HFF-Myc (cell line): ENCODE measurements at places on chromosomes 1 and 21.
A peak's percentile ranks its signal among the peaks of the same experiment; 100 is the strongest.

- DNase-seq, result no peak
Measured at GRCh38 chr1:73860421-73860950, 337.5 kb downstream of the LRRIQ3 start.

DNA sequence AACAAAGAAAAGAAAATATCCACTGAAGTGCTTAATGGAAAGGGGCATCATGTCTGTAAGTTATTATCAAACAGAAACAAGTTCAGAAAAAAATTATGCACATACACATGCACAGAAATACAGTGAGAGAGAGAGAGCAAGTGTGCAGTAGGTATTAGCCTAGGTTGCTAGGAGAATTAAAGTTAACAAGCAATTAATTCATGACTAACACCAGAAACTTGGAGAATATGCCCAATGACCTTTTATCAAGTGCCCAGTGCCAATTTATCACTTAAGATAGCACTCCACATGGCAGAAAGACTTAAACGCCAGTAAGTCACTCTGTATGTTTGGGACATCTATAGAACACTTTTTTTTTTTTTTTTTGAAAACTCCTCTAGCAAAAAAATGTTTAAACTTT, 56.2 kb upstream of the SLC16A1 start:
- DNase-seq, result no peak

- DNase-seq, result no peak
Measured at GRCh38 chr21:34810786-34811185, 142.0 kb downstream of the CLIC6 start.

DNA sequence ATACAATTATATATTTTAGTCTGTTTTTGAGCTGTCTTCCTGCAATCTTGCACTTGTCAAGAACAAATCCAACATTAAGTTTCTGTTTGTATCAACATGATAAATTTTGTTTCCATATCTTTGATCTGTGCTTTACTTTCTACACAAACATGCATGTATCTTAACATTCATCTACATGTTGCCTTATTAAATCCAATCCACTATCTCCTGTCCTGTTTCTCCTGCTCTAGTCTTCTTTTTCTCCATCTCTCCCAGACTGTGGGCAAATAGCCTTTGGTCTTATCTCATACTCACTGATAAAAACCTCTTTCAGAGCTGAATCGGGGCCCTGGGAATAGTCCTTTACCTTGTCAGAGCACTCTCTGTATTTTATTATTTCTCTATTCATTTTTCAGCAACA, 101.3 kb downstream of the PLPPR4 start:
- DNase-seq, result no peak

DNA sequence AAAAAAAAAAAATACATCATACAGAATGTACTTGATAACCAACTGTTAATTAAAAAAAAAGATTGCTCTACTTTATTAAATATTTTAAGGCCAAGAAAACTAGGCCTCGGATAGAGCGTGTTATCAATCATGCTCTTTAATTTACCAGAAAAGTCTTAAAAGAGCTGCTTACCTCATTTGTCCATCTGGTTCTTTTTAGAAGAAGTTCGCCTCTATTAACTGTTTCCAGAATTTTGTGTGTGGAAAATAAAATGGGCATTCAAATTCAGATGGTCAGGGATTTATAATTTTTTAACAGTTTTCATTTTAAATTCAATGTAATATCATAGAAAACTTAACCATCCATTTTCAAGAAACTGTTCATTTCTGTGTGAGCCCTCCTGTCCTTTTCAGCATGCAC, 53.8 kb downstream of the KCNK1 start:
- DNase-seq, result no peak

DNA sequence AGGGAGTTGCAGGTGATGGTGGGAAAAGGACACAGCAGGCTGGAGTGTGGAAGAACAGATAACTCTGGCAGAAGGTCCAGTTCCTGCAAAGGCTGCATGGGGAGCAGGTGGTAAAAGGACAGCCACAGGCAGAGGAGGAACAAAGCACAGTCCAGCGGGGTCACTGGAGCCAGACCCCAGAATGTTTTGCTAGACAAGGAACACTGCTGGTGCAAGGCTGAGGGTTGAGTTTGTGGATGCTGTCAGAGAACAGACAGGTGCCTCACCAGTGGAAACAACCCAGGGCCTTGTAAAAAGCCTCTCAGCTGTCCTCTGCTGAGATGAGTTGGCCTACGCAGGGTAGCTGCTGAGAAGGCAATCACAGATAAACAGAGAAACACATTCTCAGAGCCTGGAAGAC, 101.7 kb downstream of the SSBP3 start:
- no peak for DNase-seq

DNA sequence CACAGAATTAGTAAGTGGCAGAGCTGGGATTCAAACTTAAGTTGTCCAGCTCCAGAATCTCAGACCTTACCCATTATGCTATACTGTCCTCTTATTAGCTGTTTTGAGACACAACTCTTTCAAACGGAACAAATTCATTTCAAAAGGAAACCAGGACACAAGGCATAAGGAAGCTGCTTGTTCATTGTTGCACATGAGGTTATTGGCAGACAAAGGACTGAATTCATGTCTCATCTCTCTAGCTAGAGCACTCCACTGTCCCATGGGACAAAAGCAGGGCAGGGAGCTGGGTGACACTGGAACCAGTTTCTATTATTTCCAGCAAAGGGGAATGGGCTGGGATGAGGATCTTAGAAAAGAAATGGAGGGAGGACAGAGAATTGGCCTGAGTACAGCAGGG, 26.4 kb downstream of the CHI3L2 start:
- no peak for DNase-seq

GRCh38 chr1:84236256-84236655, 65.3 kb upstream of the SAMD13 start:
- no peak for DNase-seq

- no peak for DNase-seq
Measured at GRCh38 chr1:6674771-6675170, 26.8 kb downstream of the DNAJC11 start.

DNA sequence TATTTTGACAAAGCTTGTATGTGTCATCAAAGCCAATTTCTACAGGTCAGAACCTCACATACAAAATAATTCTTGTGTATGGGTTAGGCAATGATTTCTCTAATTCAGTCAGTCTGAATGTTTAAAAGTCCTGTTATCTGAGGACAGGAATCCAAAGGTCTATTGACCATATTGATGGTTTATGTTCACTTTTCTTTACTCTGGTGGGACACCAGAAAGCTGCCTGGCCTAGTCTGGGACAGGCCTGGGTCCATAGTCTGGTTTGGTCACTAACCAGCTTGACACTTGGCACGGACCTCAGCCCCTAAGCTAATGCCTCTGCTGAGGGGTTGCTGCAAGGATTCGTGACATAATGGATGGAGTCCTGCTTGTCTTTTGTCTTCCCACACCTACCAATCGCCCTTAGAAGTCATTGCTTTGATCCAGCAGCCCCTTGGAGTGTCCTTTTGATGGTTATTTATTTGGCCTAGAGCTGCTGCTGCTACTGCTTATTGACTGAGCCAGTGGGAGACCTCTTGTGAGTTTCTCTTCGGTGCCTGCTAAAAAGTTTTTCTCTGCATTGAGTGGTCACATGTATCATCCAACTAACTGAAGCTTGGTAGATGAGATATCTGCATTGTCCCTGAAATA, 15.7 kb downstream of the IFNAR2 start:
- DNase-seq, result no peak

GRCh38 chr1:233389169-233389568, 61.6 kb downstream of the MAP3K21 start:
- no peak for DNase-seq

- DNase-seq, result no peak
Measured at GRCh38 chr1:82562448-82562847, 761.7 kb downstream of the ADGRL2 start.

DNA sequence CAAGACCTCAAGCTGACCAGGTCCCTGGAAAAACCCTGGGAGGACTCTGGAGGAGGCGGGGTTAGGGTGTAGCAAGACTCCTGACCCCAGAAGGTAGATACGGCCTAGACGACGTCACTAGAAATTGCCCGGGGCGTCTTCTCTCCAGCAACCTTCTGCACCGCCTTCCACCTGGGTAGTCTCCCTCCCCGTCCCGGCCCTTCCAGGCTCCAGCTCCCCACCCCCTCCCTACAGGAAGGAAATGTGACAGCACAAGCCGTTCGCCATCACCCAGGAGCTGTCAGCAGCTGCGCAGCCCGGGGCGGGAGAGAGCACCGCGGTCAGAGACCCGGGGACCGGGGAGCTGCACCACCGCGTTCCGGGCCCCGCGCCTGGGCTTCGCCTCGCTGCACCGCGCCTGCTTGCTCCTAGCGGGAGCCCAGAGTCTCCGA, 20.0 kb downstream of the SERTAD4 start:
- no peak for DNase-seq

DNA sequence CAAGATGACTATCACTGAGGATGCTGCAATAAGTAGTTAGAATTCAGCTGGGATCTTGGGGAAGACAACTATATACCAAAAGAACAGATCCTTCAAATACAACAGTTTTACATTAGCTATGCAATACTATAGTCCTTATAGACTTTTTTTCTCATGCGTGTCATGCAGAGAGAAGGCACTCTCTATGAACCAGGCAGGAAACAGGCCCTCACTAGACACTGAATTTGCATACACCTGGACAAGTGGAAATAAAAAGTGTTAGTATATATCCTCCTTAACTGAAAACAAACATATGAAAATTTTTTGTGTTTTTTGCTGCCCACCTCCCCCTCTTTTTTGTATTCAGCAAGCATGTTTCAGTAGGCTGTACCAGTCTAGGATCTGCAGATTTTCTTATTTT, 29.9 kb downstream of the TMCO1 start:
- DNase-seq, result no peak

DNA sequence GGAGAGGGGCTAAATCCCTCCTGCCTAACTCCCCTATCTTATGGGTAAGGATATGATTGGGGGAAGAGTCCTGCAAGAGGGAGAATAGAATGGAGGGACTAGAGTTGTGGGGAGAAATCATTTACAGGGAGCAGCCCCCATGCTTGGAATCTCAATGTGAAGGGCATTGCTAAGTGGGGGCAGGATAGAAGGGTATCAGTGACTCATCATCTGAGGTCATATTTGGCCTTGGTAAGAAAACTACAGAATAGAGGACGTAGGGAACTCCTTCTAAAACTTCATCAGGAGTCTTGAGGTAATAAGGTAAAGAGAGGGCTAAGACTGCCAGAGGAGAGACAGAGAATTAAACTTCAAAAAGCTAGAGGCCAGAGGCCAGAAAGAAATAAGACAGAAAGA, 487 bp downstream of the HJV start:
- DNase-seq, result no peak

- peak; percentile 39 for DNase-seq
Measured at GRCh38 chr1:54070171-54070837, 16.9 kb downstream of the TCEANC2 start.

DNA sequence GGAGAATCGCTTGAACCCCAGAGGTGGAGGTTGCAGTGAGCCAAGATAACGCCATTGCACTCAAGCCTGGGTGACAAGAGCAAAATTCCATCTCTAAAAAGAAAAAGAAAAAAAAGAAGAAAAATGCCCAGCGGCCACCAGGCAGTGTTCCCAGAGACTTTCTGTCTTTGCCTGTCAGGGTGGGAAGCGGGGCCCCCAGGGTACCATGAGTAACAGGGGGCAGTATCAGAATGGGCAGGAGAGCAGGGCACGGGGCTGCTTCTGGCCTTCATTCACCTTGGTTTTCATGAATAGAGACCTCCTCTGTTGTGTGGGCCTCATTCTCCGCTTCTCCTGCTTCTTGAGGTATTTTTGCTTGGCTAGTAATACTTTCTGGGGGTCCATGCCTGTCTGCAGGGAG, 20.4 kb downstream of the SLC26A9 start:
- no peak for DNase-seq

DNA sequence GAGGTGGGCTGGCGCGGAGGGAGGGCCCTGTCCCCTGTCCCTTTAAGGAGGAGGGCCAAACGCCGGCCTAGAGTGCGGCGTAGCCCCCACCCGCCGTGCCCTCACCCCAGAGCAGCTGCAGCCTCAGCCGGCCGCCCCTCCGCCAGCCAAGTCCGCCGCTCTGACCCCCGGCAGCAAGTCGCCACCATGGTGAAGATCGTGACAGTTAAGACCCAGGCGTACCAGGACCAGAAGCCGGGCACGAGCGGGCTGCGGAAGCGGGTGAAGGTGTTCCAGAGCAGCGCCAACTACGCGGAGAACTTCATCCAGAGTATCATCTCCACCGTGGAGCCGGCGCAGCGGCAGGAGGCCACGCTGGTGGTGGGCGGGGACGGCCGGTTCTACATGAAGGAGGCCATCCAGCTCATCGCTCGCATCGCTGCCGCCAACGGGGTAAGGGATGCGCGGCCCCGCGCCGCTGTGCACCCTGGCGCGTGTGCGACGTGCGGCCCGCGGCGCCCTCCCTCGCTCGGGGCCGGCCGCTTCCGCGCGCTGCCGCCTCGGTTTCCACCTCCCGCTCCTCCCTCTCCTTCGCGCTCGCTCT, at the start of gene PGM1:
Gene PGM1, plus strand, starts transcription at position 109 of the 583 bp plus-strand sequence. Its CDS starts 78 bp downstream, at position 187.
- no peak for DNase-seq

DNA sequence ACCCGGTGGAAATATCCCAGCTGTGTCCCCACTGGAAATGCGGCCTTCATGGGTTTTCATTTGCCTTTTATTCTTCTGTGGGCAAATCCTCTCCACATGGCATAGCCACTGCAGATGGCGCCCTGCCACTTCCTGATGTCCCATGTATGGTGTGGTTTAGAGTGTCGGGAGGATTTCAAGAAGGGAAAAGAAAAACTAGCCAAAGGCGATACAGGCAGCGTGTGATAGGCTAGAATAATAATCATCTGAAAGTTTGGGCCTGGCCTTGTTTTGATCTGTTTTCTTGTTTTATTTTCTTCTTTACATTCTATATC, 123.6 kb downstream of the PEX14 start:
- DNase-seq, result no peak
